CD4-positive, alpha-beta T cell treated with Interleukin-21 for 1 hour (primary cell): ENCODE measurements at places on chromosomes 11 and 22.

- DNase-seq, result no peak
These were observed 20.1 kb downstream of the SUN2 start for GRCh38 chr22:38735465-38736256.

DNA sequence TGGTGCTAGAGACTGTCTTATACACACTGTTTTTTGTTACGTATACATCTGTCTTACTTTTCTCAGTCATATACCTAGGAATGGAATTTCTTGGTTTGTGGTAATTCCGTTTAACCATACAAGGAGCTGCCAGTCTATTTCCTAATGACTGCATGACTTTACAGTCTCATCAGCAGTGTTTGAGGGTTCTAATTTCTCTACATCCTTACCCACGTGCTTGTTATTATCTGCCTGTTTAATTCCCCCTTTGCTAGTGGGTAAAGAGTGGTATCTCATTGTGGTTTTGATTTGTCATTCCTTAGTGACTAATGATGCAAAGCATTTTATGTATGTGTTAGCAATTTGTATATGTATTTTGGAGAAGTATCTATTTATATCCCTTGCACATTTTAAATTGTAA lies 1008.0 kb downstream of the FAM181B start:
- no peak for DNase-seq

DNA sequence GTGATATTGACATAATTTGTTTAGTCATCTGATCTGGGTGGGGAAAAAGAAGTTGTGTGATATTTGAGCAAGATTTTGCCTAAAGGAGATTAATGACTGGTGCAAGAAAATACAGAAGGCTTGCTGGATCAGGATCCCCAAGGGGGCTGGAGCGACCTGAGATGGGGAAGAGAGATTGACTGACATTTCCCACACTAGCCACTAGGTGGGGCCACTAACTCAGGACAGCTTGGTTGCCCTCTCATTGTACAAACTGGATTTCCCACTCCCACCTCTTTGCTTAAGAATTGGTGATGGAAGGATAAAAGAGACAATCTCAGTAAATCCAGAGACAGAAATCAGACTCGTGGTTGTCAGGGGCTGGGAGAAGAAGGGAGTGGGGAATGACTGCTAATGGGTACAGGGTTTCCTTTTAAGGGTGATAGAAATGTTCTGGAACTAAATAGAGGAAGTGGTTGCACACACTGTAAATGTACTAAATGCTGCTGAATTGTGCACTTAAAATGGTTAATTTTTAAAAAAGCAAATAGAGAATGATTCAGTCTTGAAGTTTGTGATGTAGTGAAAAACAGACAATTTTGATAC lies 50.7 kb downstream of the CTTN start:
- DNase-seq, result no peak

- DNase-seq, result no peak
These were observed 67.7 kb upstream of the PPARA start for GRCh38 chr22:46082633-46083032.

DNA sequence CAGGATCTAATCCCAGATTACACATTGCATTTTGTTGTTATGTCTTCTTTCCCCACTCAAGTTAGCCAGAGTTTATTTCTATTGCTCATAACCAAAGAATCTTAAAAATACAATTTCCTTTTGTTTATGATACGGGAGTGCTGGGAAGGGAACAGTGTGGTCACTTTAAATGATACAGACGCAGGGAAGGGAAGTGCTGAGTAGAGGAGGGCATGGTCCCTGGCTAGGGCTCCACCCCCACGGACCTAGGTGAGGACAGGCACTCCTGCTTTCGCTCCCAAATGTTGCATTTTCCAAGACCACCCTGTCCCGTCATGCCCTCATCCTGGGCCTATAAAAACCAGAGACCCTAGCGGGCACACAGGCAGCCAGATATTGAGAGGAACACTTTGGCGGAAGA lies 30.6 kb upstream of the NARS2 start:
- no peak for DNase-seq

DNA sequence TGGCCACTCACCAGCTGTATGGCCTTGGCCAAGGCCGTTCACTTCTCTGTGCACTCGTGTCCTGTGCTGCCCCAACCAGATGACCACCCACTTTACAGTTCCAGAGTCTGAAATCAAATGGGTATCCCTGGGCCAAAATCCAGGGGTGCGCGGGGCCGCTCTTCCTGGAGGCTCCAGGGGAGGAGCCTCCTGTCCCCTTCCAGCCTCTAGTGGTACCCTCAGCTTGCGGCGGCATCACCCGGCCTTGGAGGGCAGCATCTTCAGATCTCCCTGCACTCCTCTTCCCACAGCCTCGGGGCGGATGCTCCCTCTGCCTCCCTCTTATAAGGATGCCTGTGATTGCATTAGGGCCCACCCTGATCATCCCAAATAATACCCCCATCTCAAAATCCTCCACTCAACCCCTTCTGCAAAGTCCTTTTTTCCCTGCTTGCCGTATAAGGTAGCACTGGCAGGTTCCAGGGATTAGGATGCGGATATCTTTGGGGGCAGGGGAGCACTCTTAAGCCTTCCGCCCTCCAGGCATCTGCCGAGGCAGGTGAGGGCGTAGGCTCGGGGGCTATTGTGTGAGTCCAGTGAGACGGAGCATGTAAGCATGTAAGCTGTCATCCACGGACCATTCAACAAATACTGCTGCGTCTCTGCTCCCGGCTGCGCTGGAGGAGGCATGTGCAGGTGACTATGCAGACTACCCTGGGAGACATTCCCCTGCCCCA lies 24.4 kb upstream of the SHISAL1 start:
- DNase-seq, result no peak
